ENCODE measurements at places on chromosomes 13 and 19.

DNA sequence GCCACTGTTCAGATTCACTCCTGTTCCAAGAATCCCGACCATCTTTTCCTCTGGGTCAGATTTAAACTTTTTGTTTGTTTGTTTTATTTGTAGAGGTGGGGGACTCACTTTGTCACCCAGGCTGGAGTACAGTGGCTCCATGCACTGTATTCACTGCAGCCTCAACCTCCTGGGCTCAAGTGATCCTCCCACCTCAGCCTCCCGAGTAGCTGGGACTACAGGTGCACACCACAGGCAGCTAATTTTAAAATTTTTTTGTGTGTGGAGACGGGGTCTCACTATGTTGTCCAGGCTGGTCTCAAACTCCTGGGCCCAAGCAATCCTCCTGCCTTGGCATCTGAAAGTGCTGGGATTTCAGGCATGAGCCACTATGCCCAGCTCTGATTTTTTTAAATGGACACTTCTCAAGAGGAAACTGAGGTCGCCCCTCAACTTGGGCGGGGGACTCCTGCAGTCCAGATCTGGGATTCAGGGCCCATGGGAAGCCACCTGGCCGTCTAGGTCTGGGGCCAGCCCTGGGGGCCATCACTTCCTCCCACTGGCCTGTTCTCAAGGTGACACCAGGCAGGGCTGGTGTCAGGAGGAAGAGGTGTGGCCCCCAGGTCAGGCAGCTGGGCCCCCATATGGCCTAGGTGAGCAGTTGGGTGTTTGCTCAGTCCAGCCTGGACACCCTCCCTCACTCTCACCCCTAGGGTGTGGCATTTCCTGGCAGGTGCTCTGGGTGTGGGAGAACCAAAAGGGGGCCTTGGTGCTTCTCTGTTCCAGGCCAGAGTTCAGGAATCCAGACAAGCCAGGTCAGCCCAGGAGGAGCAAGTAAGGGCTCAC lies 1.3 kb downstream of the B3GNT3 start:
- DNase-seq = no peak

DNA sequence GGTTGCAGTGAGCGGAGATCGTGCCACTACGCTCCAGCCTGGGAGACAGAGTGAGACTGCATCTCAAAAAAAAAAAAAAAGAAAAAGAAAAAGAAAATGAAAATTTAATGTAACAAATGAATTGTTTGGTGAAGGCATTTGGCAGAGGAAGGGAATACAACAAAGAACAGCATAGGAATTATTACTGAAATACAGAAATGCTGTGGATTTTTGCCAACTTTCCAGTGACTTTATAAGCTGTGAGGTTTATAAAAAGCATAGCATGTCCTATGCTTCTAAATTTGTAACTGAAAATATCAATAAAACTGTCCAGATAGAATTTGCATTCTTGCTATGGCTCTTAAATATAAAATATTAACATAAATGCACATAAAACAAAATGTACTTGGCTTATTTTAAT lies 112.9 kb upstream of the IRS2 start:
- DNase-seq = no peak

DNA sequence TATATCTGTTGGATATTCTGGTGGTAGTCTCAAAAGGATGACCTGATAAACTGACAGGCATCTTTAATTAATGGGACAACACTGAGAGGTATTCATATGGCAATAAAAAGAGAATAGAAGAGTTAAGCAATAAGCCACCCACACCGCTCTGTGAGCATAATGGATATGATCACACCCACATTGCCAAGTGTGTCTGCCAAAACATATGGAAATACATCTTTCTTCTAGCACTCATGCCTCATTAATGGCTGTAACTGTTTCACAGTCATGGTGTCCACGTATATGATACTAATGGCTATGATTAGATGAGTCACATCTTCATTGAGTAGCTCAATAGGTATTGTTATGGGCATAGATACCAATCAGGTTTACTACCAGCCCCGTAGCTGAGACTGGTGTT lies 13.1 kb downstream of the IGFL3 start:
- no peak for DNase-seq

GRCh38 chr19:29271341-29271740 lies 58.4 kb upstream of the UQCRFS1 start:
- no peak for DNase-seq

- no peak for DNase-seq
Observed at GRCh38 chr13:74064805-74065312, 69.3 kb downstream of the KLF12 start.

GRCh38 chr13:90933097-90933826 lies 414.2 kb upstream of the MIR17HG start:
- DNase-seq = no peak

- no peak for DNase-seq
Observed at GRCh38 chr13:95106562-95106961, 194.7 kb downstream of the ABCC4 start.

All from K562 (cell line).